SK-MEL-5 (cell line): ENCODE measurements at places on chromosomes 16 and 17. TPM values are rescaled to one million over a fixed set of nuclear protein-coding genes. Genes with fewer than 3 reads are reported as not detected.

GRCh38 chr17:15501282-15501681 is 33.9 kb upstream of the CDRT4 start:
- DNase-seq = no peak

DNA sequence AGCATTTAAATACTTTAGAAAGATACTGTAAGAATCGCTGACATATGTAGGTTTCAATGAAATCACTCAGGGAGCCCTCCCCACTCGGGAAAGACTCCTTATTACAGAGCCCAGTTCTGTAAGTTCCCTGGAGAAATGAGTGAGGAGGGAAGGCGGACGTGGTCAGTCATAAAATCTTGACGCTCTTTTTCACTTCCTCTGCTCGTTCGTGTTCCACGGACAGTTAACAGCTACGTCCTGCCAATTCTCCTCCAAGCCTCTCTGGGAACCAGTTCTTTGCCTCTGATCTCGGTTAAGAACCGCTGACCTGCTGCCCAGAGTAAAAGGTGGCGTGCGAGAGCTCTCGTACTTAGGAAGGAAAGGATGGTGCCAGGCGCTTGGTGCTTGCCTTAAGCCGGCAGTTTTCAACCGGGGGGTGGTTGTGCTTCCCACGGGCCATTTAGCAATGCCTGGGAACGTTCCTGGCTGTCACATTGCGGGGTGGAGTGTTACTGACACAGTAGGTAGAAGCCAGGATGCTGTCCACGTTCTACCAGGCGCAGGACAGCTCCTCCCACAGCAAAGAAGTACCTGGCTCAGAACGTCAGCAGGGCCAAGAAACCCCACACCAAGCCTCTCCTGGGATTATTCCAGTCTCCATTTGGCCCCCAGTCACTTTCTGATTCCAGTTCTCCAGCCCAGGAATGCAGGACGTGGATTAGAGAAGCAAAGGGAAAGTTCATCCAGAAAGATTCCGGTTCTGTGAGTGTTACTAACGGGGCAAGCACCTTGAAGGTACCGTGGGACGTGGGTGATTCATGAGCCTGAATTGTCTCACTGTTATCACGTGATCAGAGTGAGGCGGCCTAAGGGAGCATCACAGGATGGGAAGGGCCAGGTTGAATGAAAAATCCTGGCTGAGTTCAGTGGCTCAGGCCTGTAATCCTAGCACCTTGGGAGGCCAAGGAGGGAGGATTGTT is 87.7 kb downstream of the MRM3 start:
- no peak for DNase-seq

- DNase-seq = no peak
Measured at GRCh38 chr16:89593841-89594240, 18.3 kb downstream of the CPNE7 start.

DNA sequence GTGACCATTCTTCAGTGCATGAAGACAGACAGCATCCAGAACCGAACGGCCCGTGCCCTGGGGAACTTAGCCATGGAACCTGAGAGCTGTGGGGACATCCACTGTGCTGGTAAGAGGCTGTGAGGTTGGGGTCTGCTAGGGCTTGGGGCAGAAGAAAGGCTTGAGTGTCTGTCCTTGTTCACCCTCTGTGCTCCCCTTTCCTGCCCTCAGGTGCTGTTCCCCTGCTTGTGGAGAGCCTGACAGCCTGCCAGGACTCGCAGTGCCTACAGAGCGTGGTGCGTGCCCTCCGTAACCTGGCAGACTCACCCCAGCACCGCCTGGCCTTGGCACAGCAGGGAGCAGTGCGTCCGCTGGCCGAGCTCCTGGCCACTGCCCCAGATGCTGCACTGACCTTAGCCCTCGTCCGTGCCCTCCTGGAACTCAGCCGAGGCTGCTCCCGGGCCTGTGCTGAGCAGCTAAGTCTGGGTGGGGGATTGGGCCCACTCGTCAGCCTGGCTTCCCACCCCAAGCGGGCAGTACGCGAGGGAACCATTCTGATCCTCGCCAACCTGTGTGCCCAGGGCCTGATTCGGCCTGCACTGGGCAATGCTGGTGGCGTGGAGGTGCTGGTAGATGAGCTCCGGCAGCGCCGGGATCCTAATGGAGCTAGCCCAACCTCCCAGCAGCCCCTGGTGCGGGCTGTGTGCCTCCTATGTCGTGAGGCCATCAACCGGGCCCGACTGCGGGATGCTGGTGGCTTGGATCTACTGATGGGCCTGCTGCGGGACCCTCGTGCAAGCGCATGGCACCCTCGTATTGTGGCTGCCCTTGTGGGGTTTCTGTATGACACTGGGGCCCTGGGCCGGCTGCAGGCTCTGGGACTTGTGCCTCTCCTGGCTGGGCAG is 2.9 kb downstream of the ARMC5 start:
- no peak for DNase-seq

DNA sequence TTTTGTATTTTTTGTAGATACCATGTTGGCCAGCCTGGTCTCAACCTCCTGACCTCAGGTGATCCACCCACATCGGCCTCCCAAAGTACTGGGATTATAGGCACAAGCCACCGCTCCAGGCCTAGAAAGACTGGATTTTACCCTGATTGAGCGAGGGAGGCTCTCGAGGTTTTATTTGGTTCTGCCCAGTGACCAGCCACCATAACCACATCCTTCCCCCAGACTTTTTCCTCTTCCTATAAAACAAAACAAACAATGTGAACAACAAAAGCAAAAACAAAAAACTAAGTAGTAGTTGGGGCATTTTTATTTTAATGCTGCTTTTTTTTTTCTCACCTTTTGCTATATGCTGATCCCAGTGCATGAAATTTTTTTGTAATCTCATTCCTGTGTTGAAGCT is 509.6 kb downstream of the MAF start:
- no peak for DNase-seq

DNA sequence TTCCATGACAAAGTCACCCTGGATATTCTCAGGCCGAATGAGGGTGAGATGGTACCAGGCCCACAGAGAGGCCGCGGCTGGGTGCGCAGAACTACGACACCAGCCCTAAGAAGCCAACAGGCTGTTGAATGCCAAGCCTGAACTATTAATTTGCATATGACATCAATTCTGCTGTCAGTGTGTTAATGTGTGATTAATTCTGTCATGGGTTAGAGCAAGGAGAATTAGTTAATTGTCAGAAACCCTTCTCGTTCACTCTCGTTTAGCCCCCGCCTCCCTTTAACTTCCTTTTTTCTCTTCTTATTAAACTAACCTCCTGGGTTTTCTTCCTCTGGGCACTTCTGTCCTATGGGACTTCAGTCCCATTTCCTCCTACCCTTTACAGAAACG is 123.4 kb downstream of the ZFHX3 start:
- no peak for DNase-seq

- DNase-seq = peak; percentile 46
Measured at GRCh38 chr17:76262732-76263344, 2.3 kb upstream of the UBALD2 start.

GRCh38 chr16:88365244-88365865 is 17.4 kb upstream of the ZNF469 start:
- DNase-seq = no peak

GRCh38 chr17:7710301-7710700 is 5.3 kb downstream of the EFNB3 start:
- DNase-seq = no peak

DNA sequence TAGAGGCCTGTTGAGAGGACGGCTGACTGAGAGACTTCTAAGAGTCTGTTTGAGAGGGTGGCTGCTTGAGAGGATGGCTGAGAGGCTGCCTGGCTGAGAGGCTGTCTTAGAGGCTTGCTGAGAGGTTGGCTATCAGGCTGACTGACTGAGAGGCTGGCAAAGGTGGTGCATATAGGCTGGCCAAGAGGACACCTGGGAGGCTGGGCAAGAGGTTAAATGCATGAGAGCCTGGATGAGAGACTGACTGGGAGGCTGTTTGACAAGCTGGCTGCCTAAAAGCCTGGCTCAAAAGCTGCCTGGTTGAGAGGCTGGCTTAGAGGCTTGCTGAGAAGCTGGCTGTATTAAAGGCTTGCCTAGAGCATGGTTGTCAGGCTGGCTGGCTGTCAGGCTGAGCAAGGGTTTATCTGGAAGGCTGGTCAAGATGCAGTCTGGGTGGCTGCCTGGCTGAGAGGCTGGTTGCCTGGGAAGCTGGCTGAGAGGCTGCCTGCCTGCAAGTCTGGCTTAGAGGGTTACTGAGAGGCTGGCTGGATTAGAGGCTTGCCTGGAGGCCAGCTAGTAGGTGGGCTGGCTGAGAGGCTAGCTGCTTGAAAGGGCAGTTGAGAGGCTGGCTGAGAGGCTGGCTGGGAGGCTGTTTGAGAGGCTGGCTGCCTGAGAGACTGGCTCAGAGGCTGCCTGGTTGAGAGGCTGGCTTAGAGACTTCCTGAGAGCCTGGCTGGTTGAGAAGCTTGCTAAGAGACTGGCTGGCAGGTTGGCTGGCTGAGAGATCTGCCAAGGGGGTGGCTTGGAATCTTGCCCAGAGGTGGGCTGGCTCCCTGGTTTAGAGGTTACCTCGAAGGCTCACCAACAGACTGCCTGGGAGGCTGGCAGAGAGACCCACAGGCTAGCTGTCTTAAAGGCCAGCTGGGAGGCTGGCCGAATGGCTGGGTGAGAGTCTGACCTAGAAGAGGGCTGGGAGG is 38.3 kb upstream of the ACSM2B start:
- no peak for DNase-seq

GRCh38 chr17:67369676-67370075 is 3.3 kb upstream of the PSMD12 start:
- no peak for DNase-seq

GRCh38 chr17:35930211-35931065 is at the start of gene RDM1:
Gene RDM1, minus strand, starts transcription at chr17:35930773. Its CDS starts 46 bp downstream, at chr17:35930727.
- DNase-seq = peak; percentile 87

- DNase-seq = peak; percentile 8
Measured at GRCh38 chr16:1443980-1444729, at the start of gene CCDC154. Gene CCDC154, minus strand, starts transcription at chr16:1444556. Its CDS starts 234 bp downstream, at chr16:1444322.

DNA sequence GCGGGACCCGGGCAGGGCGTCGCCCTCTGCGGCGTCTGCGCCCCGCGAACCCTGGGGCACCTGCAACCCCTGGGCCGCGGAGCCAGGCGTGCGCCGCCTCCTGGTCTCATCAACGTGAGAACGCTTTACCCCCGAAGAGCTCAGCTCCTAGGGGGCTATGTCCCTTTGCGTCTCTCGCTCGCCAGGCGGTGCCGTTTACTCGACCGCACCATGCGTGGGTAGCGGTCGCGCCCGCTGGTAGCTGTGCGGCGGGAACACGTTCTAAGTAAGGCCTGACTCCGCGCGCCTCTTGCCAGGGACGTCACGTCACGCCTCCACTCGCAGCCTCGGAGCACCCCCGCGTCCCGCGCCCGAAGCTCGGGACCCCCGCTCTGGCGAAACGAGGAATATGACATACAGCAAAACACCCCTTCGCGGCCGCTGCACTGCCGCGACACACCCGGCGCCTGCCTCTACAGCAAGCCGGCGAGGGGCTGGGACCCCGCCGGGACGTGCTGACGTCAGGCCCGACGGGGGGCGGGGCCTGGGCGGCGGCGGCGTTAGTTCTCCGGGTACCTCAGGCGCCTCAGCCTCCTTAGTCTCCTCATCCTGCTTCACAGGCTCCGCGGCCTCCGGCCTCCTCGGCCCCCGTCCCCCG is at the start of gene RAB11FIP3:
Gene RAB11FIP3 (plus strand): TSS at position 568 of the 637 bp plus-strand sequence. CDS start 358 bp downstream, outside the sequence.
- DNase-seq = peak; percentile 57

DNA sequence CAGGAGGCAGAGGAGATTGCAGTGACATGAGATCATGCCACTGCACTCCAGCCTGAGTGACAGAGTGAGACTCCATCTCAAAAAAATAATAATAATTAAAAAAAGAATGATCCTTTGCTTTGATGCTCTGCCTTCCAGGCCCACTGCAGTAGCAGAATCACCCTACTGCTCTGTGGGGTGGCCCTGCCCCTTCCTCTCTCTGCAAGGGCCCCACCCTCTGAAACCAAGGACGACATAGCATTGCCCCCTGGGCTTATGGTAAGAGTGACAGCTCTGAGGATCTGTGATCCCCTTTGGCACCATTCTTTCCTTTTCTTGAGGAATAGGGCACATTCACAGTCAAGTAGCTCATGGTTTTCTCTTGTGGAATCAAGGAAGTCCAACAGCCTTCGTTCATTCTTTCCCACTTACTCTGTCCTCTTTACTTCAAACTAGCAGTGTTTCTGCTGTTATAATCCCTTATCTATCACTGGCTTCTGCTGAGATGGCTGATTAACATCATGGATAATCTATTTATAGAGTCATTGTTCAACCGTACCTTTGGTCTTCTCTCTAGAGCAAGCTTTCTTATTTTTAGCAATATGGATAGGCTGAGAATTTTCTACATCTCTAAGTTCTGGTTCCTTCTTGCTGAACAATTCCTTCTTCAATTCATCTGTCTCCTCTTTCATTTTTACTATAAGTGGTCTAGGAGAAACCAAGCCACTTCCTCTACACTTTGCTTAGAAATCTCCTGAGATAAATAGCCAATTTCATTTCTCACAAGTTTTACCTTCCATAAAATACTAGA is 14.1 kb downstream of the RAD51C start:
- no peak for DNase-seq

GRCh38 chr17:32161506-32162365 is 19.4 kb downstream of the RHOT1 start:
- no peak for DNase-seq

- DNase-seq = peak; percentile 38
Measured at GRCh38 chr16:55622930-55623561, 32.7 kb upstream of the SLC6A2 start.

DNA sequence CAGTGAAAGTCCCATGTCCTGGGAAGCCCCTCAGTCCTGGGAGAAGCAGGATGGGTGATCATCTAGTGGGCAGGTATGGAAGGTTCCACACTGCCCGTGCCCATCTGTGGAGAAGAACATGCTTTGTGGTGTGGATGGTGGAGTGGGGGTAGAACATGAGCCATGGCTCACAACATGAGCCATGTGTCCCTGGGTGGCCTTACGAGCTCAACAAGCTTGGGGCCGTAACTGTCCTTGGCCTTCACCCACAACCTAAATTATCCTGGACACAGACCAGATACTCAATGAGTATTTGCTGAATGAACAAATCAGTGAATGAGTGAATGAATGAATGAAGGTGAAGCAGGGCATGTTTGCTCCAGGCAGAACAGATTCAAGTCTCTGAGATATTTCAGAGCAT is 13.5 kb downstream of the SOX8 start:
- DNase-seq = no peak

Gene BRIP1
- 13.7 and 14.6 TPM in 2 replicates for total RNA-seq

Gene CBFA2T3
- not detected in 2 replicates for total RNA-seq

Gene CMTM2
- total RNA-seq = not detected in 2 replicates

Gene ST6GALNAC2
- 77.4 and 96.3 TPM in 2 replicates for total RNA-seq

Gene POLR3K
- 5.3 and 7.0 TPM in 2 replicates for total RNA-seq

Gene SULT1A2
- total RNA-seq = not detected in 2 replicates

Gene ZDHHC1
- 6.0 and 8.5 TPM in 2 replicates for total RNA-seq

Gene TBC1D28
- total RNA-seq = not detected in 2 replicates

Gene TEDC2
- 12.1 and 15.2 TPM in 2 replicates for total RNA-seq

Gene SEZ6L2
- 8.7 and 10.3 TPM in 2 replicates for total RNA-seq

Gene NPIPA5
- 0.32 and 0.93 TPM in 2 replicates for total RNA-seq

Gene KRTAP4-1
- not detected in 2 replicates for total RNA-seq

Gene ACSM5
- total RNA-seq = not detected in 2 replicates
